ENCODE measurements at places on chromosomes 12 and 14. TPM values are rescaled to one million over a fixed set of nuclear protein-coding genes. Genes with fewer than 3 reads are reported as not detected.
A peak's percentile ranks its signal among the peaks of the same experiment; 100 is the strongest.

DNA sequence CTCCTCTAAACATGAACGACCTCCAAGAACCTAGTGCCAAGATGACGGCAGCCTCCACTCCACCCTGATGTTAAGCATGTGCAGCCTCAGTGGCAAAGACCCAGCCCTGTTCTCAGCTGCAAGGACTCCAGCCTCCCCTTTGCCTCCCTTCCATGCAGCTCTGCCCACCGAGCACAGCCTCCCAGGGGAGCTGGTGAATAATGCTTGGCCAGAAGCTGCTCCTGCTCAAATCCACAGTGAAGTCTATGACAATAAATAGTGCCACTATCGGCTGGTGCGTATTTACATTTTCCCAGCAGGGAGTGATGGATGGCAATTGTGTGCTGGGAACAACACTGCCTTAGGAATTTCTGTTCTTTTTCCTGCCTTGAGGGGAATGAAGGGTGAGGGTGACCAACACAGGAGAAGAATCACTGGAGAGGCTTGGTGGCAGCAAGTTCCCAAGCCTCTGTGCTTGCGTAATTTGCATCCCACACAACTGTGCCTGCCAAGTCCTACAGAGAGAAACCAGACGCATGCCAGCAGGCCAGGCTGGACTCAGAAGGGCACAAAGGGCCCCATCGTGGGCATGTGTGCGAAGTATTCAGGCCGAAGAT lies 29.9 kb upstream of the TC2N start:
- peak; percentile 91 for DNase-seq

Gene ANKS1B
- total RNA-seq: 57.3 TPM

Gene SRRM4
- 0.14 TPM for total RNA-seq

GRCh38 chr12:104863296-104863948 lies 94.7 kb downstream of the SLC41A2 start:
- no peak for DNase-seq

Gene ESRRB
- under 0.01 TPM for total RNA-seq

DNA sequence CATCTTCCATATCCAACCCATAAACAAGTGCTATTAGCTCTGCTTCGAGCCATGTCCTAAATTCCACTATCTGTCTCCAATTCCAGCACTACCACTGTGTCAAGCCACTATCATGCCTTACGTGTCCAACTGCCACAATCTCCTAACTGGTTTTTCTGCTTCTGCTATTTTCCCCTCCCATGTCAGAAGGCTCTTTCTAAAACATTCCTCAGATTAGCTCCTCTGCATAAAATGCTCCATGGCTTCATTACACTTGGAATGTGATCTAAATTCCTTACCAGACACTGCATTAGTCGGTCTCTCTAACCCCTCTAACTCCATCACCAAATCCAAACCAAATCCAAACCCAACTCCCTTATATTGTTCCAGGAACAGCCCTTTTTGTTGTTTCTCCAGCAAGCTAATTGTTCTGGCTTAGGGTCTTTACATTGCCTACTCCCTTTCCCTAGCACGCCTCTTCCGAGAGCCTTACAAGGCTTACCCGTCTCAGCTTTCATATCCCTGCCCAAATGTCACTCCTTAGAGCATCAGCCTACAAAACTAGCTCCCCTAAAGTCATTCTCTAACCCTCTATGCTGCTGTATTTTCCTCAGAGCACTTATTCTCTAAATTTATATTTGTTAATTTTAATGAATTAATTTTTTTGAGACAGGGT lies 139.7 kb downstream of the HELB start:
- no peak for DNase-seq

DNA sequence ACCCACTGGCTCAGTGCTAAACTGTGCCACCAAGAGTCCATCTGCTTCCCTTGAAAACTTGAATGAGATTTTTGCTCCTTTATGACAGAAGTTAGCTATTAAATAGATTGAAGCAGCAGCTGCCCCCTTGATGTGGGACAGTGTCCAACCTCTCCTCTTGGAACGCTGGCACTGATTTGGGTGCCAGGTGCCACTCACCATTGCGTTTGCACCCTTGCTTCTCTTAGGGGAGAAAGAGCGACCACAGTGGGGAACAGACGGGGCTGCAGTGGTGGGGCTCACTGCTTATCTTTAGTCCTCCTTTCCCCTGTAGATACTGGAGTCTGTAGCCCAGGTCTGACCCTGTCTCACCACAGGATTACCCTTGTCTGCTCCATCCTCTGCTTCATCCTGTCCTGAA lies 9.4 kb downstream of the EP400 start:
- no peak for DNase-seq

- DNase-seq: peak; percentile 95
Measured at GRCh38 chr14:23154964-23155587, 28.4 kb downstream of the SLC7A8 start.

GRCh38 chr12:53968214-53969127 lies 4.5 kb upstream of the HOXC11 start:
- DNase-seq: no peak

Gene HIP1R
- 15.2 TPM for total RNA-seq

Gene ARMH4
- 5.0 TPM for total RNA-seq

- DNase-seq: no peak
Measured at GRCh38 chr12:114661245-114661644, 22.7 kb downstream of the TBX3 start.

DNA sequence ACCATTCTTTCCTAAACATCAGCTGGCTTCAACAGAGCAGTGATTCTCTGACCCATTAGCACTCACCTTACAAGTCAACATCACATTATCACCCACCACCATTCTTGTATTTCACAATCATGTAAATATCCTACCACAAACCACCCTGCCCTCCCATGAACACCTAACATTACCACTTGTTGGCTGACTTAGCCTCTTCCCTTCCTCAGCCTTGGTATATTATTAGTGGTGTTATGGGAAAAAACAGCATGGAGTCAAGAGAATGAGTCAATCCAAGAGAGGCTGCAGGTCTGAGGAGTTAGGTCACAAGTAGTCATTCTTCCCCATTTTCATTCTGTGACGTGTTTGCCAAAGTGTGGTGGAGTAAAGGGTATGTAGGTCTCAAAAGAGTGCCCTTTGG lies 22.3 kb upstream of the MGP start:
- DNase-seq: no peak

- DNase-seq: no peak
Measured at GRCh38 chr12:13097491-13098011, 5.9 kb downstream of the GSG1 start.

All from sigmoid colon (tissue), 7 donors.